Left cardiac atrium (tissue), 4 donors: ENCODE measurements at places on chromosomes 5 and 9.

DNA sequence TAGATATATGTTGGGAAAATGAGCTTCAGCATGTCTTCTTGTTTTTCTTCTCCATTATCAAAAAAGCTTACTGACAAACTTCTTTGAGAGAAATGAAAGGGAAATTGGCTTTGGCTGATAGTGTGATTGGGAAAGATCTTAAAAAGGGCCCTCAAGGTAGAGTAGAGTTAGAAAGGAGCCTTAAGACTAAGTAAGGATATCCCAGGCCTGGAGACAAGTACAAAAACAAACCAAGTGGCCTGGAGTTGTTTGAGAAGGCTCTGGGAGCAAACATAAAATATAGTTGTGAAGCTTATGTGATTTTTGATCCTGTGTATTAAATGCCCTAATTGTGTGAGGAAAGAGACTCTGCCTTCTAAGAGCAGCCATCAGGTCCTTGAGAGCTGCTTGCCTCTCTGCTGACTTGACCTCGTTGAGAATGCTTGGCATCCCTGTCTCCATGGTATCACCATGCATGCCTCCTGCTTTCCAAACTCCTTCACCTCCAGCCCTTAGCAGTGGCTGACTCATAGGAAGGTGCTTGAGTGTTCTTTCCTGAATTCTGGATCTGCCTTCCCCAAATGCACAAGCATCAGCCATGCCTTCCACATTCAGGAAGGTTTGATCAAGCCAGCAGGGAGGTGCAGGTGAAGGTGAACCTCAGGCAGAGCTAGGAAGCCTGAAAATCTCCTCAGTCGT is 78.9 kb downstream of the SMARCA2 start:
- no peak for DNase-seq

DNA sequence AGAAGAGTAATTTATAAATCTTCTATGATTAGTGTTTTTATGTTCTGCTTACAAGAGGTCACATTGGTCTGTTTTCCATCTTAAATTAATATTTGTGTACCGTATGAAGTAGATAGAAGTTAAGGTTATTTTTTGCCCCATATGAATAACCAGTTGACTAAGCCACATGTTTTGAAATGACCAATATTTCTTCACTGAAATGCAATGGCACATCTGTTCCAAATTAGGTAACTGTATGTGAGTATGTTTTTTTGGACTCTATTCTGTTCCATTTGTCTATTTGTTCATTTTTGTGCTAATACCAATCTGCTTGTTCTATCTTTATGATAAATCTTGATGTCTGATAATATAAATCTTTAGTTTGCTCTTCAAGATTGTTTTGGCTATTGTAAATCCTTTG is 17.7 kb downstream of the JAK2 start:
- DNase-seq: no peak

DNA sequence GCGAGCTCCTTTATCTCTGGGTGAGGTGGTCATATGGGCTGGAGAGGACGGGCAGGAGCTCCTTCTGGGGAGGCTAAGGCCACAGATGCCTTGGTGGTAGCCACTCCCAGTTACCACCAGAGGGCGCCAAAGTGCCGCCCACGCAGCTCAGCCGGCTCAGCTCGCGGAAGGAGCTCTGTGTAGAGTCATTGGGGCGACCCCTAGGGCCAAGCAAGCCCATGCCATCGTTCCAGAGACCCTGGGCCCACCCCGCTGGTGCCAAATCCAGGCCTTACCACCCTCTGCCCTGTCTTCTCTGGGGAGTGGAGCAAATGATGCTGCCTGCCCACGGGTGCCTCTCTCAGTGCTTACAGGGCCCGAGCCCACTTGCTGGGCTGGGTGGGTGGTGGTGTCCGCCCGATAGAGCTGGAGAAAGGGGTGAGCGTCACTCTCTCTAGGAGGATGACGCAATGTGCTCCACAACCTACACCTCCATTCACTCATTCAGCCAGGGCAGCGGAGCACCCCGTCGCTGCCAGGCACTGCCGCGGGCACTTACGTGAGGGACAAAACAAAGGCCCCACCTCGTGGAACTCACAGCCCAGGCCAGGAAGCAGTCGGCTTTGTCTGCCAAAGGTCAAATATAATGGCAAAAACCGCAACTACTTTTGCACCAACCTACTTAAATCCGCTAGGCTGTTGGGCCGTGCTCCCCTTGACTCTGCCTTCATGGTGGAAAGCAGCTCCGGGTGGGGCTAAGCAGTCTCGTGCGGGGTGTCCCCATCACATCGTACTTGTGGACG is 13.8 kb downstream of the TSPAN17 start:
- DNase-seq: peak; percentile 80

DNA sequence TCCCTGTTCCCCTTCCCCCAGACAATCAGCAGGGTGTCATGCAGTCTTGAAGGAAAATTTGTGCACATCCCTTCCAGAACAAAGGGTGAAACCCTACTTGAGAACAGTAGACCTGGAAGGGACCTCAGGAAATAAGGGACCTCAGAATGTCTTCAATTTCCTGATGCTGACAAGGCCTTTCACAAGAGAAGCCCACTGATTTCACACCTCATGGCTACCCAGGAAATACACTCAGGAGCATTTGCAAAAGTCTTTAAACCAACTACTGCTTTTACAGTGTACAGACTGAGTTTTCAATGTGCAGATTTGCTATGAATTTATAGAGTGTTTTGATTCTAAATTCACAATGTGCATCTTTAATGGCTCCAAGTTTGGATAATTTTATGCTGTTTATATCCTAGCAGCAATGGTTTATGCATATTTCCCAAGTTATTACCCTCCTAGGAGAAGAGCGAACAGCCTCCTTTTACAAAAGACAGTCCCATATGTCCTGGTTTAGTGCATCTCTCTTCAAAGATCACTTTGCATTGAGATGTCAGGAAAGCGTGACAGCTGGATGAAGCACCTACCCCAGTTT is 74.8 kb downstream of the GALNT10 start:
- no peak for DNase-seq

- no peak for DNase-seq
Measured at GRCh38 chr5:145903867-145904266, 31.1 kb upstream of the GRXCR2 start.

- no peak for DNase-seq
Measured at GRCh38 chr9:35635730-35636129, 15.0 kb downstream of the SIT1 start.

DNA sequence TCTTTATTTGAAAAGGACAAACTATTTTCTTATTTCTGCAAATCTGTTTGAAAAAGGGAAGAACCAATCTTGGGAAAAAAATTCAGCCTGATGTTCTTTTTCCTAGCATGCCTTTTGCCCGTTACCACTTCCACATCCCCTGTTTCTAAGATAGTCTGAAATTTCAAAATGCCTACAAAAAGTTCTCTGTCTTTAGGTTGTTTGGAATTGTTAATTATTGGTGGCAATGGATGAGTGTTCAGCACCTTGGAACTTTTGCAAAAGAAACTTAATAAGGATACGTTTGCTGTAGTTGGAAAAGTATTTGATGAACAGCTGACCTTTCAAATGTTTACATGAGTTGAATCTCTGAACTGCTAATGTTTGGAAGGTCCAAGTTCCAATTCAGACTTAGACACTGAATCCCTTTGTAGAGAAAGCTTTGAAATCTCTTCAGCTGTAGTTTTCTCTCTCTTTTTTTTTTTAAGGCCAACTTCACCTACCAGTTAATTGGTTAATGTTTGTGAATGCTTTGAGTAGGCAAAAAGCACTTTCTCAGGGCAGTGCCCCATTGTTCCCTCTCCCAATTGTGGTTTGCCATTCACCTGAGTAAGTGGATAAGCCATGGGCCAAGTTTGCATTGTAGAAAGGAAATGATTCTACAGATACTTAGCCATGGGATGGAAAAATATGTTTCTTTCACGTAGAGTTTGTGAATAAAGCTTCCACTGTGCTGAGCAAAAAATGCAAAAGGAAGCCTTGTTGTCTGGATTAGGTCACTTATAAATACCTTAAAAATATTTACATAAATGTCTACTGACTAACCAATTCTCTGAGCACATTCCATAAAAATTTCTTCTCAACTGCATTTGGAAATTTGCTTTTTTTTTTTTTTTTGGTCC is 156.4 kb upstream of the ELL2 start:
- no peak for DNase-seq

DNA sequence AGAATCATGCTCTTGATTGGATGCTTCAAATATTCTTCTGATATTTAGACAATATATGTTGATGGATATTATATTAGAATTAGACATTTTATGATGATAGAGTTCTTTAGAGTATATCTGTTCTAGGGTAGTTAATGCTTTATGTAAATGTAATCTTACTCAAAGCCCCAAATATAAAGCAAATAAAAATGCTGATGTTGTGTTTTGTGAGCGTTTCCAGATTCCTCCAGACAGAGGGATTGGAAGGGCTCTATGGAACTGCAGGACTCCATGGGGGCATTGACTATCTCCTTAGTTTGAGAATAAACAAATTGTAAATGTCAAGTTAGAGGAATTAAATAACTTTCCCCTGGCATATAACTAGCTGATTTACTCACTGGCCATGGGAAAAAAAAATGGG is 184.5 kb downstream of the MRPS30 start:
- DNase-seq: no peak

DNA sequence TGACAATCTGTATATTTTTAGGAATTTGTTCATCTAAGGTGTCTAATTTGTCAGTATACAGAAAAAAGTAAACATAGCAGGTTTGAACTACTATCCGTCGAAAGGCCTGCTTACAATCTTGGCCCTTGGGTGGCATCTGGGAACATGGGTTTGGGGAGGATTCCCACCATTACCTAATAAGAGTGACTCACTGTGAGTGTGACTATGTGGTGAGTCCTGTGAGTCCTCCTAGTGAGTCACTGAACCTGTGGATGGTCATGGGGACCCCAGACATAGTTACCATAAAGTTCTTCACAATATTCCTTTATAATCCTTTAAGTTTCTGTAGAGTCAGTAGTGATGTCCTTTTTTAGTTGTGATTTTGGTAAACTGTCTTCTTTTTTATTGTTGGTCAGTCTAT is 37.0 kb downstream of the RNF130 start:
- DNase-seq: no peak

DNA sequence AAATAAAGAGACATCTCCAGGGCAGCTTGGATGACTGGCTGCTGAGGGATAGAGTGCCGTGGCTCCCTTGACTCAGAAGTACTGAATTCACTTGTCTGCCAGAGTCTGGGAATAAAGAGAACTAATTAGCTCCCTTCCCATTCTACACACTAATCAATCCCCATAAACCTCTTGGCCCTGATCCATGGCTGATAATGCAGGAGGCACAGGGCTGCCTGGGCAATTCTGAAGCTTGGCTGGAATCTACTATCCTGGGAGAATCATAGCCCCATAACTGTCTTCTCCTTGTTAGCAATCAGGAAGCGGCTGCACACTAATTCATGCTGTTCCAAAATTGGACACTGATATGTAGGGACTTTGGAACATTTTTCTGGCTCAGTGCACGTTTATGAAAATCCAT is 197.7 kb downstream of the PTTG1 start:
- DNase-seq: no peak

DNA sequence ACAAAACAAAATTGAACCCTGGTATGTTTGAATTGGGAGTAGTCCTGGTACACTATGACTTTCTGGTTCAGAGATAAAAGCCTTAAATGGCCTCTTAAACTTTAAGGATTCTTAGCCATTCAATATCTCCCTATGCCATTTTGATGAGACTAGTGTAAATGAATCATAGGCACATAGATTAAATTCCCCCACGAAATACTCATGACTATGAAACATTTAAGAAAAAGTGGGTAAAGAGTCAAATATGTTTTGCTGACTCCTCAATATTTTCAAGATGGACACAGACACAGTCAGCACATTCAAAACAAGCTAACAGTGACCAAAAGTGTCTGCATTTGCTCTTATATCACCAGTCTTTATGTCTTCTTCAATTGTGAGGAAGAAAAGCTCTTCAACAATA is 278.3 kb downstream of the PDE4D start:
- no peak for DNase-seq

DNA sequence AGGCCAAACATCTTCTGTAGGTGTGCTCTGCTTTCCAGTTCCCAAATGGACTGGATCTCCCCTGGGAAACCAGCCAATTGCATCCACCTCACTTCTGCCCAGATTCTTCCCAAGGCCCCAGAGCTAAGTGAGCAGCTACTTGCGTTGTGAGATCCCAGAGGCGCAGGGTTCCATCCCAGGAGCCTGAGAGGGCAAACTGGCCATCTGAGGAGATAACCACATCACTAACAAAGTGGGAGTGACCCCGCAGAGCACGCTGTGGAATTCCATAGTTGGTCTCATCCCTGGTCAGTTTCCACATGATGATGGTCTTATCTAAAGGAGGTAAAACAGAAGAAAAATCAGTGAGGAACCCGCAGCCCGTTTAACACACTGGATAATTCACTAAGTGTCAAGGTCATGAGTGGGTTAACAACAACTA is 1.7 kb downstream of the RACK1 start:
- no peak for DNase-seq

- no peak for DNase-seq
Measured at GRCh38 chr5:3365501-3366215, 230.0 kb upstream of the IRX1 start.

- DNase-seq: no peak
Measured at GRCh38 chr5:88886252-88886651, 3.3 kb upstream of the MEF2C start.

GRCh38 chr9:27664121-27664779 is 91.0 kb upstream of the C9orf72 start:
- DNase-seq: no peak

GRCh38 chr5:132746954-132747615 is at the start of gene CCNI2:
TSS of gene CCNI2 (plus strand) at chr5:132747426. CDS start at chr5:132747496, 70 bp downstream.
- no peak for DNase-seq

DNA sequence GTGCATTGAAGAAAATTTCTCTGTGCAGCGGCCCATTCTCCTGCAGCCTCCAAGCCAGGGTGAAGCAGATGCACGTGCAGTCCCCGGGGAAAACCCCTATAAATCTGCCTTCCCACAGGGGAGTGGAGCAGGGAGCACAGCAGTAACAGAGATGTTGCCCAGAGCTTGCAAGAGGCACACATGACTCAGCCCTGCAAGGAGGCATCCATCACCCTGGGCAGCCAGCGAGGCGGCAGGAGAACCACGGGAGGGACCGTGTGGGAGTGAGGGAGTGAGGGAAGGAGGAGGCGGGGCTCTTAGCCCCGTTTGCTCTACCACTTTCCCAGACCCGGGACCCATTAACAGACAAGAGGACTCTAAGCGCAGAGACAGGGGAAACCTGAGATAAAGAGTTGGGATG is 96.2 kb upstream of the ARAP3 start:
- DNase-seq: peak; percentile 39

DNA sequence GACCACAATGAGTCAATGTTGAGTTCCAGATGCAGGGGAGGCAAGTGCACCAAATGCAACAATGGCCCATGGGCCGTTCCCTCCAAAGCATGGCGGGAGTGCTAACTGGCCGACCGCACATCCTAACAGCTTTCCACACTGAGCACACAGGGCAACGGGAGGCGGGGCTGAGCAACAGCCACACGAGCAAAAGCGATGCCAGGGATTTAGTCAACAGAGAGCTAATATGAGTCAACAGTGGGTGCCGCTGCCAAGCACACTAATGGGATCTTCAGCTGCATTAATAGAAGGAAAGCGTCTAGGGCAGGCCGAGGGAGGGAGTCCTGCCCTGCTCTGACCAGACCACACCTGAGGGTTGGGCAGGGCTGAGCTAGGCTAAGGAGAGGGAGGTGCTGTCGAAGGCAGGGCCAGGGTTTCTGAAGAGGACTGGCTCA is 4.6 kb downstream of the EPB41L4B start:
- DNase-seq: peak; percentile 85

- DNase-seq: no peak
Measured at GRCh38 chr5:43412156-43412555, at the start of gene CCL28. TSS of gene CCL28 (minus strand) at chr5:43412391. CDS start at chr5:43412316, 75 bp downstream.
